ENCODE measurements at places on chromosomes 3 and 15.
A peak's percentile ranks its signal among the peaks of the same experiment; 100 is the strongest.

DNA sequence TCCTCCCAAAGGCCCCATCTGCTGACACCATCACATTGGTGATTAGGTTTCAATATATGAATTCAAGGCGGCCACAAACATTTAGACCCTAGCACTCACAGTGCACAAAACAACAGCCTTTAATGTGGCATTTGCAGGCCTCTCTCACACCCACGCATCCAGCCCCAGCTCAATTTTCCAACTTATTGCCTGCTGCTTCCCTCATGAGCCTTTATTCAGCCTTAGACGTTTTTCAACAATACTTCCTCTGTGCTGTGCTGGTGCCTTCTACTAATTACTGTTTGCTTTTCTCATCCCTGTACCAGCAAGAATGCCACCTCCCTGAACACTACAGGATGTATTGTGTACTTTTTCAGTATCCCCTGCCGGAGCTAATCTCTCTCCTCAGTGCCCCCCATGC lies 334.6 kb downstream of the GABRB3 start:
- DNase-seq = no peak

DNA sequence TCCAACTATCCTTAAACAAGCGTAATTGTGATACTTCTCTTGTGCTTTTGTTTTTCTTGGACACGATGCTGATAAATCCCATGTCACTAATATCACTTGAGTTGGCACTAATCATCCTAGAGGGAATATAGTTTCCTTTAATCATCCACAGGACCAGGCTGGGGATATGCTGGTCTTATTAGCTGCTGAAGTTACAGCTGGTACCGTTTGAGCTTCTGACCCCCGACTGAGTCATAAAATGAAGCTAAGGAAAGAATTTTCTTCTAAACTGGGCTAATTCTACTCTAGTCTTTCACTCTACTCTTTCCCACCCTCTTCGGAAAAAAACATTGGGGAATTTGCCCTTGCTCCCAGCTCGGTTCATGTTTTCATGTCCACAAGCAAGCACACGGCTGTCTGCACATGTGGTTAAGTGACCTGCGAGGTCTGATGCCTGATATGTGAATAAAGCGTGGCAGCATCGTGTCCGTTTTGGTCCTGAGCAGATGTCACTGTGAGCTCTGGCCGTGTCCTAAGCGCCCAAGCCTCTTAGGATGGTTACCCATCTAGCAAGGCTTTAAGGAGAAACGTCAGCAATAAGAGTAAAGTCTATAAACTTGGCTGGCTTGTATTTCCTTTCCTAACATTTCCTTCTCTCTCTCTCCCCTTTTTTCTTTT lies 223.7 kb downstream of the ITPR1 start:
- DNase-seq = no peak

- DNase-seq = no peak
Observed at GRCh38 chr3:109631897-109632296, 294.6 kb upstream of the DPPA4 start.

DNA sequence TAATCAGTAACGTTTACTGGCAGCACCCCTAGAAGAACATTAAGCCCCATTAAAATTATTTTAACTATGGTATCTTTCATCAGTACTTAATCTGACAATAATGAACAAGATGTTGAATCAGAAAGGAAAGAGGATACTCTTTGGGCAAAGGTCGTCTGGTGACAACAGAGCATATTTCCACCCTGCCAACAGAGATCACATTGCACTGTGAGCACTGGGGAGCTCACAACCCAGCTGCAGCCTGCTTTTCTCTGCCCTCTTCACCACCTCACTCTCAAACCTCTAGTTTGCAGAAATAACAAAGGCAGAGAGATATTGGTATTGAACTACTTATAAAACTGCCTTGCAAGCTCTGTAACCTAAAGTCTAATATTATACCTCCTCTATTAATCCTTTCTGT lies 130.0 kb downstream of the FBN1 start:
- no peak for DNase-seq

DNA sequence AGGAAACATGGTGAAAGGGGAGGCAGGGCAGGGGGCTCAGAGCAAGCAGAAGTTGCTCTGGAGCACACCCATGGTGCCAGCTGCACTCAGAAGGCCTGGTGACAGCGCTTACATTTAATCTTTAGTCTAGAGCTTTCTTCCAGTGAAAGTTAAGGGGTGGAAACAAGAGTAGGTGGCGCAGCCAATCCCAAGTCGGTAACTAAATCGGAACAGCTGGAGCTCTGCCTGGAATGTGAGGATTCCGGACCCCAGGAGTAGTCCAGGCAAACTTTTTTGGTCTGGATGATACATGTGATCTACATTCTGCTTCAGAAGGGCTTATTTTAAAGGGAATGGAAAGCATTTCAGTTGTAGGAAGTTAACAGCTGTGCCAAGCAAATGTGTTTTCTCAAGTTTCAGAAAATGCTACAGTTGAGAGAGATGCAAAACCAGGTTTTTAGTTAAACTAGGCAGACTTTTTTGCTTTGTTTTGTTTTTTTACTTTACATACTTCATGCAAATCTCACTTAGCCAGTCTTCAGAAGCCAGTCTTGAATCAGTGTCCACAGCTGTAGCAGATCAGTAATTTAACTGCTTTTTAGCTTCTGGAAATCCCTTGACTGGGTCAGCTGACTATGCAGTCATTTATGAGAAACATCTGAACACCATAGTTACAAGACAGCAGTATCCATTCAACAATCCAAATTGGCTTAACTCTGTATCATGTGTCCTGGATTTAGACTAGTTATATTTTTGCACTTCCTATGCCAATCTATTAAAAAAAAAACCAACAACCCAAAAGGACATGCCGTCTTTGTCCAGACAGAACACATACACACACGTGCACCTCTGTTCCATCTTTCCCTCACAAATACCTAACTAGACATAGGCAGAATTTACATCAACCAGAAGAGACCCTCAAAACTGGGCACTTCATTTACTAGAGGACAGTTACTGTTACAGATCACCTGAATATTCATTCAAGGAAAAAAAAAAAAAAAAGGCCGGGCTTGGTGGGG lies 33.2 kb downstream of the ZNF106 start:
- DNase-seq = peak; percentile 11

DNA sequence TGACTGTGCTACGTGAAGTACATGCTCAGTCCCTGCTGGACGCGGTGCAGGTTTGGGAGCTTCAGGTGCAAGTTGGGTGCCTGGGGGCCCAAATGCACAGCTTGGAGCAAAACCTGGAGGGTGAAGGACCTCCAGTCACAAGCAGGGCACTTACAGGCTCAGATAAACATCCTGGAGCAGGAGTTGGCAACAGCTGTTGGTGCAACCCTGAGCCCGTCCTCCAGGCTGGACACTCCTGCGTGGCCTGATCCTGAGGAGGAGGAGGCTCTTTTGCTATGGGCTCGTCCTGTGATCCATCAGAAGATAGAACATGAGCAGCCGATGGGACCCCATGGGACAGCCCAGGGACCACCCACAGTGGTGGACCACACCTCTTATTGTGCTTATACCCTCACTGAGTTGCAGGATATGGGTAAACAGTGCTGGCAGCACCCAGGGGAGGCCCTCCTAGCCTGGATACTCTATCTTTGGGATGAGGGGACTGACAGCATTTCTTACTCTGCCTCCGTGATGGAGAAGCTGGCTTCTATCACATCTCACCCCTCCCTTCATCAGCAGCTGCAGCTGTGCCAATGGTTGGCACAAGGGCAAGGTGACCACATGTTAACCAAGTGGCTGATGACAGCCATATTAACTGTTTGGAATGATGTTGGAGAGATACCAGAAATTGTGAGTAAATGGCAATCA lies 301.6 kb downstream of the ZPLD1 start:
- no peak for DNase-seq

DNA sequence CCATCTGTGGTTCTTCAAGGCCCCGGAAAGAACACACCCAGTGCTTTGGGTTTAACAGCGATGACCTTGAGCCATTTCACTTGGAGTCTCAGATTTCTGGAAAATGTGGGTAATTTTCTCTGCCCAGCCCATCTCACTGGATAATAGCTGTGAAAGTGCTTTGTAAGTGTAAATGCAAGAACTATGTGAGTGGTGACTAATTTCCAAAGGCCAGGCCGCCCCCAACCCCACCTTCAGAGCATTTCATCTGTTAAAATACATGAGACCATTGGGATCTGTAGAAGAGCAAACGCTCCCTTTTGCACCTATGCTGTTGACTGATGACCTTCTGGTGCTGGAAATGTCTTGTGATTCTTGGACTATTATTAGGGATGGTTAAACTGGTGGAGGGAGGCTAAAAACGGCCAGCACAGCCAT lies 196.8 kb upstream of the LPP start:
- DNase-seq = no peak
